ENCODE measurements at places on chromosomes 5 and 9.

- DNase-seq, result no peak
Measured at GRCh38 chr5:2764581-2764980, 13.1 kb upstream of the IRX2 start.

DNA sequence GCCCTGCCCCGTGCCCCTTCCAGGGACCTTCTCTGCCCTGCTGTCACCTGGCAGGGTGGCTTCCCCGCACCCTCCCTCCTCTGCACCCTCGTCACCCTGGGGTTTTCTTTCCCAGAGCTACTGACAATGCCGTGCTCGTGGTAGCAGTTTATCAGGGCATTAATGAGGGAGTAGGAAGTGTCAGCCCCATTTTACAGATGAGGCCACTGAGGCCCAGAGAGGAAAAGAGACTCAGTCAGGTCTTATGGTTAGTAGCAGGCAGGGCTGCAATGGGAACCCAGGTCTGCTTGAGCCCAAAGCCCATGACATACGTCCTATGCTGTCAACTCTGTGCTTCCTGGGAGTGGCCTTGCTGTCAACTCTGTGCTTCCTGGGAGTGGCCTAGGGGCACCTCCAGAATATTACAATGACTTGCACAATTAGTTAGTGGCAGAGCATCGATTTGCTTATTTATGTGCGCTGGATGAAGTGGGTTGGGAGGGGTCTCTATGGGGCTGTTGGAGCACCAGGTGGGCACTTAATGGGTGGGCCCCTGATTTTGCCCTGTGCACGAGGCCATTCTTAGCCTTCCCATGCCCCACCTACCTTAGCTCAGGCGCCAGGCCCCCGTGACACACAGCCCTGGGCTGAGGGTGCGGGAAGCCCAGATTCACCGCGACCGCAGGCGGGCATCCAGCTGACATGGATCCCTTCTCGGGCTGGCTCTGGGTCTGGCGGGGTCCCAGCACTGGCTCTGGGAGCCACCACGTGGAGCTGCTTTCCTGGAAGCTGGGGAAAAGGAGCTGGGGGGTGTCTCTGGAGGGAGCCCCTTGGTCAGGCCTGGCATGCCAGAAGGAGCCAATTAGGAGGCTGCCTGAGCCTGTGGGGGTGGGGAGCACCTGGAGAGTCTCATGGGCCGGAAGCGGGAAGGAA is 82.0 kb upstream of the ORM1 start:
- no peak for DNase-seq

- no peak for DNase-seq
Measured at GRCh38 chr9:106678273-106678672, 184.7 kb upstream of the ZNF462 start.

GRCh38 chr5:88732181-88732633 is 150.8 kb downstream of the MEF2C start:
- no peak for DNase-seq

DNA sequence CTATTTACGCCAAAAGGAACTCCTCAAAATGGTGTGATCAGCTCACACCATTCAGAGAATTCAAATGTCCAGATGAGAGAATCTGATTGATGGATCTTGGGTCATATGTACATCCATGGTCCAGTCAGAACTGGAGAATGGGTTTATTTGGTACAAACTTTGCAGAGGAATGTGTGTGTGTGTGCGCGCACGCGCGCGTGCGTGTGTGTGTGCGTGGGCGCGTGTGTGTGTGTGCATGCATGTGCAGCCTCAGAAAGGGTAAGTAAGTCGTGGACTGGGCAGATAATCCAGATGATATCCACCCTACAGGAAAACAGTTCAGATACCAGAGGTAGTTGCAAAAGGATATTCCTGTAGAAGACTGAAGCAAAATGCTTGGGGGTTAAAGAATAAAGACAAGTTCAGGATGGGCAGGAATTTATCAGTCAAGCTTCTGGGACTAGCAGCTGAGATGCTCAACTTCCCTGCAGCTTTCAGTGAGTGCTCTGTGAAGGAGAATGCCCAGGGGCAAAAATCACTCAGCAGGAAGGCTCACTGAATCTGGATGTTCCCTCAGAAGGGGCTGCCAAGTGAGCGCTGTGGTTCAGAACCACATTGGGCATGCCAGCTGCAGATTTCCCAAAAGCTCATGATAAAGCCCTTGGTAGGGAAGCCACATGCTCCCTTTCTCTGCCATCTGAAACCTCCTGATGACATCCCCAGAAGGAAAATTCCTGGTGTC is 440.5 kb upstream of the SGCD start:
- no peak for DNase-seq

GRCh38 chr5:150078802-150079689 is 7.3 kb downstream of the CSF1R start:
- no peak for DNase-seq

DNA sequence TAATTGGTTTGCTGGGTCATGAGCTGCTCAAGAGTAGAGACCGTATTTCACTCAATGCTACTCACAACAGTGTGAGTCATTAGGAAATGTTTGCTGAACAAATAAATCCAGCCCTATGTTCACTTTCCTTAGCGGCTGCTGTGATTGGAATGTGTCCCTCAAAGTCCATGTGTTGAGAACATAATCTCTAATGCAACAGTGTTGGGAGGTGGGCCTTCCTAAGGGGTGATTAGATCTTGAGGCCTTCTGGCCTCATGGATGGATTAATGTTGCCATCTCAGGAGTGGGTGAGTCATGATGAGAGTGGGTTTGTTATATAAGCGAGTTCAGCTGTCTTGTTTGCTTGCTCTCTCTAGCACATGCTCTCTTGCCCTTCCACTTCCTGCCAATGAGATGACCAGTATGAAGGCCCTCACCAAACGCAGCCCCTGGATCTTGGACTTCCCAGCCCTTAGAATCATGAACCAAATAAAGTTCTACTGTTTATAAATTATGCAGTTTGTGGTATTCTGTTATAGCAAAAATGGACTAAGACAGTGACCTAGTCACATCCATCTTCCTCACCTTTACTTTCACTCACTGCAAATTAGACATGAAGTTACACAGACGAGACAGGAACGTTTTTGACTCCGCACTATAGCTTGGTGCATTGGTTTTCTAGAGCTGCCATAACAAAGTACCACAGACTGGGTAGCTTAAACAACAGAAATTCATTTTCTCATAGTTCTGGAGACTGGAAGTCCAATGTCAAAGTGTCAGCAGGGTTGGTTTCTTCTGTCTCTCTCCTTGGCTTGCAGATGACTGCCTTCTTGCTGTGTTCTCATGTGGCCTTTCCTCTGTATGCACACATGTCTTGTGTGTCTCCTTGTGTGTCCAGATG is 50.9 kb upstream of the FAM169A start:
- DNase-seq, result no peak

DNA sequence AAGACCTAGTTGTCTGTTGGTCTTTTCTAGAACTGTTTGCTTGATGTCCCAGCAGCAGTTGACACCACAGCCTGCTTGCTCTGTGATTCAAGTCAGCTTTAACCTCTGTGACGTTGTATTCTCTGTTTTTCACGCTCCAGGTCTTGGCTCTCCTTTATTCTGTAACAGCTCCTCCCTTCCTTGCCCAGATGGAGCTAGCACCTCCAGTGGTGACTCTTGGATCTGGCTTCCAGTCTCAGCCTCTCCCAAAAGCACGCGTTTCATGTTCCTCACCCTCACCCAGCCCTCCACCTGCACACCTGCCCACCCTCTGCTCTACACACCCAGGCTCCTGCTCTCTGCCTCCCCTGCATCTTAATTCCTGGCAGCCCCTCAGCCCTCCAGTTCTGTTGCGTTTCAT is 50.6 kb downstream of the DMRT1 start:
- DNase-seq, result no peak

- DNase-seq, result no peak
Measured at GRCh38 chr5:35038891-35039290, 8.9 kb downstream of the AGXT2 start.

GRCh38 chr5:121009058-121009457 is 545.0 kb downstream of the PRR16 start:
- no peak for DNase-seq

- no peak for DNase-seq
Measured at GRCh38 chr5:2201011-2201410, 318.3 kb upstream of the IRX4 start.

DNA sequence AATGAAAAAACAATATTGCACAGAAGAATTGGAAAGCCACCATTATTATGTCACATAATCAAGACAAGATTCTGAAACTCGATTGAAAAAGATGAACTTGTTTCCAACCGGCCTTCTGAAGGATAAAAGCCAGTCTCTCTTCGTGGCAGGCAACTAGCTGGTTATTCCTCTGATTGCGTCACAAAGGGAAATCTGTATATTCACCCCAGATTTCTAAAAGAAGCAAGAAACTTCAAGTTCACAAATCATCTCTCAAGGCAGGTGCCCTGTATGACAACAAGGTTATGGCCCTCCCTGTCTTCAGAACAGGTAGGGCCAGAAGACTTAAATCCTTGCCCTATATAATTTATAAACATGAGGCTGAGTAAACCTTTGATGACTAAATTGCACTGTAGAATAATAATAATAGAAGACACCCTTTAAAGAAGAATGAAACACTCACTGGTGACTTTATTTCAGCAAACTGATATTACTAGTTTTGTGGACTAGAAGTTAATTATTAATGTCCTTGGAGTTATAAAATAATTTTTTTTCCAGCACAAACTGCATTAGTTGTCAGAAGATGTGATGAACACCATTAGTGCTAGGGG is 2.9 kb upstream of the KLF4 start:
- DNase-seq, result no peak

DNA sequence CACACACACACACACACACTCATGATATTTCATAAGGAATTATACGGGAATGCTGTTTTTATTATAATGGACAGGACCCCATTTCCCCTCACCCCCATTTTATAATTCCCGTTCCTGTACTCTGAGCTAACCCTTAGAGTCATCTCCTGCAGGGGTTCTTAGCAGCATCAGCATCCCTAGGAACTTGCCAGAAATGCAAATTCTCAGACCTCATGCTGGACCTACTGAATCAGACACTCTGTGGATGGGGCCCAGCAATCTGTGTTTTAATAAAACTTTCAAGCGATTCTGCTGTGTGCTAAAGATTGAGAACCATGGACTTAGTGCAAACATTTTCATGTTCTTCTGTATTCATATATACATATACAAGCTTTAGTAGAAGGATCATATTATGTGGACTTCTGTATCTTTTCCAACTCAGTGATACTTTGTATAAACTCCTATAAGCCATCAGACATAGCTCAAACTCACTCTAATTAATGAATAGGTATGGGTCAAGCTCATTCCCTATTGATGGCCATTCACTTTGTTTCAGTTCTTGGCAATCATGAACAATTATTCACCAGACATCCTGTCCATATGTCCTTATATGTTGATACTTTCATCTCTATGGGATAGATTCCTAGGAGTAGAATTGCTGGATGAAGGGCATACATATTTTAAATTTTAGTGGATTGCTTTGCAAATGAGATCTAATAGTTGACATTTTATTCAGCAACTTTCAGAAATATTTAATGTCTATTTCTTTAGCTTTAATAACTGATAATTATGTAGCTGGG is 65.5 kb downstream of the ARHGEF28 start:
- DNase-seq, result no peak

GRCh38 chr9:125377584-125378250 is 116.1 kb downstream of the GAPVD1 start:
- DNase-seq, result no peak

GRCh38 chr5:179759581-179760551 is 27.2 kb downstream of the MAML1 start:
- DNase-seq, result no peak

DNA sequence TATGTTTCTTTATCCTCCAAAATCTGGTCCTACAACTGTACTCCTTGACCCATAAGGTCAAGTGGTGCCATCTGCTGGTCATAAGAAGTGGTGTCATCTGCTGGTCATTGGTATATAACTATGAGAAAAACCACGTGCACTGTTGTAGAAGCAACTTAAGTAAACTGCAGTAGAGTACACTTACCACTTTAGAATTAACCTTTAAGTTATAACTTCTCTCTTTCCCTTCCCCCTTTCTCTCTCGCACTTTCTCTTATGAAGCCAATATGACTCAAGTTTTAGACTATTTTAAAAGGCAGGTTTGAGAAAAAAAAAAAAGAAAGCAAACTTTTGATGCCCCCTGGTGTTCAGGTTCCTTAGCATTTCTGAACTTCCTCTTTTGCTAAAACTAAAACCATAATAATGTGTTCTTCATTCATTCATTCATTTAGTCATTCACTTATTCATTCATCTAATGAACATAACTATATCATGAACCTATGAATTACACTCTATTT is 12.8 kb upstream of the MTAP start:
- peak; percentile 21 for DNase-seq

- DNase-seq, result no peak
Measured at GRCh38 chr5:102450313-102450990, 48.3 kb downstream of the SLCO6A1 start.

- no peak for DNase-seq
Measured at GRCh38 chr9:35682051-35682450, 7.7 kb downstream of the TPM2 start.

GRCh38 chr9:97660340-97660739 is 26.7 kb downstream of the NCBP1 start:
- DNase-seq, result no peak

DNA sequence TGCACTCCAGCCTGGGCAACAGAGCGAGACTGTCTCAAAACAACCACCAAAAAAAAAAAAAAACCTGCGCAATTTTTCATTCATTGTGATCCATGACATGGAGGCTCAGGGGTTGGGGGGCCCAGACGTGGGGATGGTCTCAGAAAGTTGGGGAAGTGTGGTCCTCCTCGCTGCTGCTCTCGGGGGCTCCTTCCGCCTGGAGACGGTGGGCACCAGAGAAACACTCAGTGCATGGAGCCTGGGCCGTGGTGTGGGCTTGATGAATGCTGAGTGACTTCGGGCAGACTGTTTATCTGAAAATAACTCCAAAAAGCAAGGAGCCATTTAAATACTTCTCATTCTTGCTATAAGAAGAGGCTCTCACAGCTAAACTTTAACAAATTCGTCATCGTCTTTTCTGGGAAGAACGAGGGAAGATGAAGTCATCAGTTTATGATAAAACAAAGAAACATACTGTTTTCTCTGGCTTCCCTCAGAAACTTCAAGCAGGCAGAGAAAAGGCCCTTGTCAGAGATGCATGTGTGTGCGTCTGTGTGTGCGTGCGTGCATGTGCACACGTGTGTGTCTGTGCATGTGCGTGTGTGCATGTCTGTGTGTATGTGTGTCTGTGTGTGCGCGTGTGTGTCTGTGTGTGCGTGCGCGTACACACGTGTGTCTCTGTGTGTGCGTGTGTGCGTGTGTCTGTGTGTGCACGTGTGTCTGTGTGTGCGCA is 35.0 kb downstream of the RASGEF1C start:
- no peak for DNase-seq

- no peak for DNase-seq
Measured at GRCh38 chr5:32323741-32324140, 11.0 kb upstream of the MTMR12 start.

DNA sequence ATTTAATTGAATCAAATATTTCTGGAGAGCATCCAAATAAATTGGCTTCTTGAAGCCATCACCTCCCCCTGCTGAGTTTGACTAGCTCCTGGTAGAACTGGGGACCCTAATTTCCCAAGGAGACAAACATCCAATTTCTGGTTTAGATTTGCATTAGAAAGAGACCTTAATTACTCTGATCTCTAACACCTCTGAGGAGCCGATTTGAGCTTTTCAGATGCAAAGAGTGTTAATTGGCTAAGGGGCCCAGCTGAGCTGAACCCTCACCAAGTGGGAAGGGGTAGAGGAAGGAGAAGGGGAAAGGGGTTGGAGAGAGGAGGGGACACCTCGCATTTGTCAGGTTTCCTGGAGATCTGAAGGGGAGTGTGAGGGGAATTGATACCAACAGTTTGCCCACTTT is 145.4 kb upstream of the SHB start:
- no peak for DNase-seq

- no peak for DNase-seq
Measured at GRCh38 chr5:116709082-116709481, 134.5 kb upstream of the SEMA6A start.
